Stimulated activated CD4-positive, alpha-beta T cell treated with anti-CD3 and anti-CD28 coated beads, Interleukin-12 subunit alpha, Interleukin-12 subunit beta, amount 100 ng/mL, for 48 hours (primary cell): ENCODE measurements at places on chromosomes 2 and 18.

GRCh38 chr2:10548626-10549025 is 100.5 kb upstream of the ODC1 start:
- no peak for DNase-seq

- no peak for DNase-seq
Measured at GRCh38 chr2:31446848-31447247, 32.3 kb upstream of the XDH start.

GRCh38 chr2:179165356-179166000 is 99.2 kb downstream of the SESTD1 start:
- DNase-seq = no peak

DNA sequence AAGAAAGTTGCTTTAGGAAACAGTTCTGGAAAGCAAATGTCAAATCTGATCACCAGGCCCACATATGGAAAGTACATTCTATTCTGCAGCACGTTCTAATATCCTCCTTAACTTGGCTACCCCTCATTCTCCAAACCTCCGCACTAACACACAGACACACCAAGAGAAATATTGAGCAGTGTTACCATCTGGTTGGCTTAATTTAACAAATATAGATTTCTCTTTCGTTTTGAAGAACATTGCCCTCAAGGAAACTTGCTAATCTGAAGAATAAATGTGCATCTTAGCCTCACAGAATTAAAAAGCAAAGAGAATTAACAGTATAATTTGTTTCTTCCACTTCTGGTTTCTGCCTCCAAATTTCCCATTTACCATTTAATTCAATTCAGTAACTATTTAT is 72.8 kb upstream of the TTC39C start:
- no peak for DNase-seq

DNA sequence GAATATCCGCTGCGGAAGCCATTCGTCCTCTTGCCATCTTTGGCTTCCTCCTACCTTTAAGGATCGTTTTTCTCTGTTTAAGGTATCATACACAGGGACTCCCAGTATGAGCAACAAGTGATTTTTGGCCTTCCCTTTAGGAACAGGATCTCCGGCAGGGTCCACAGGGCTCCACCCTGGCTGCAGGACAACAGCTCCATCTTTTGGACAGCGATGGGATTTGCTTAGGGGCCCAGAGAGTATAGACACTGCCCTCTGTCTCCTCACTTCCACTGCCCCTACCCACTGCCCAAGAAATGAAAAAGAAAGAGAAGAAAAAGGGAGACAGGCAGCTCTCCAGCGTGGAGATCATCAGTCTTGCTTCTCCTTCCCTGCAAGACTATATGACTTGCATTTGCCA is 224.5 kb downstream of the UXS1 start:
- no peak for DNase-seq

DNA sequence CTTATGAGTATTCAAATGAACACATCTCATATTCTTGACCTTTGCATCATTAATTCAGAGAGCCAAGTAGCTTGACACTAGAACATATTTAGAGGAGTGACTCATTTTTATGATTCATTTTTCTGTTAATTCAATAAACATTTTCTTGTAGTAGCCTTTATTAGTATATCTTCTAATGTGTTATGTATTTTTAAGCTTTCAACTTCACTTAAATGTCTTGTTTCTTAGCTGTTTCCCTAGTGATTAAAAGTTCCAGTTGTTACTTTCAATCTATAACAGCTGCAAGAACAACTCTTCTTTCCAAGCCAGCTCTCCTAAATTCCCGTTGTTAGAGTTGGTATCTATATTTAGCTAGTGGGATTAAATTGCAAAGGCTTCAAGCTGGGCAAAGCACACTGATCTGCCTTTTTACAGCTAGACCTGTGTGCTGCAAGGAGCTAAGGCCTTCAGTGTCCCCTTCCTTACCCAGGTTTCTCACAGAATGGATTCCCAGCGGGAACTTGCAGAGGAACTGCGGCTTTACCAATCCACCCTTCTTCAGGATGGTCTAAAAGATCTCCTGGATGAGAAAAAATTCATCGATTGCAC is at the start of gene KLHL41:
KLHL41 (plus strand) TSS at position 405 of the 588 bp plus-strand sequence; CDS start at position 482, 77 bp downstream.
- no peak for DNase-seq
